ENCODE measurements at places on chromosomes 12 and 14. TPM values are rescaled to one million over a fixed set of nuclear protein-coding genes. Genes with fewer than 3 reads are reported as not detected.

DNA sequence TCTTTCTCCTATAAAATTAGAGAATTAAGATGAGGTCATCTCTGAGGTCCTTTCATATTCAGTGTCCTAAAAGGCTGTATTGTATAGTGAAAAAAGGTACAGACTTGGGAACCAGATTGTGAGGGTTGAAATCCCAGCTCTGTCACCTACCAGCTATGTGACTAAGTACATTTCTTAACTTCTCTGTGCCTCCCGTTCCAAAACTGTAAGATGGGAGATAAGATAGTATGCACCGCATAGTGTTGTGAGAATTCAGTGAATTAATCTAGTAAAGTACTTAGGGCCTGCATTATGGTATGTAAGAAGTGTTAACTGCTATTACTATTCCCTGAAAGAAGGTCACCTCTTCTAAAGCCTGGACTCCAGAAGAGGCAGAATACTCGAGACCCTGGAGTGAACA is 60.6 kb downstream of the GNG2 start:
- no peak for DNase-seq

DNA sequence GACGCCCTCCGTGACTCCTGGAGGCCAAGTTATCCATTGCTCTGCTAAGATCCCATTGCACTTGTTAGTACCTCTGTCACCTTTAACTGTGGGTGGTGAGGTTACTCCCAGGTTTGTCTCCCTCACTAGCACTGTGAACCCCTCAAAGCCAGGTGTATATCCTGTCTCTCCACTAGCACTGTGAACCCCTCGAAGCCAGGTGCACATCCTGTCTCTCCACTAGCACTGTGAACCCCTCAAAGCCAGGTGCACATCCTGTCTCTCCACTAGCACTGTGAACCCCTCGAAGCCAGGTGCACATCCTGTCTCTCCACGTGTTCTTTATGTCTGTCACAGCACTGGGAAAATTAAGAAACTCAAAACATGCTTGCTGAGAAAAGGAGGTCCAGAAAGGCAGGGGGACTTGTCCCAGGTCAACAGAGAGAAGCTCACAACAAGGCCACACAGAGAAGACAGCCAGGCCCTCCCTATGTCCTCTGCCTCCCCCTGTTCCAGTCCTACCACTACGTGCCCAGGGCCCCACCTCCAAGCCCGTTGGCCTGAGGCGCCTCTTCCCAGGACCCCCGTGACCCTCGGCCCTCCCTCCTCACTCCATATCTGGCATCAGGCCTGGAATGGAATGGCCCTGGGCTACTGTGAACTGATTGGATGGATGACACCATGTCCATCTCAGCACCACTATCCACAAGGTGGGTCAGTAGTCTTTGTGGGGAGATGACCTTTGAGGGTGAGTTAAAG is 26.4 kb upstream of the FKBP4 start:
- DNase-seq, result no peak

- DNase-seq, result no peak
Measured at GRCh38 chr12:111635524-111635923, 36.4 kb upstream of the ATXN2 start.

GRCh38 chr14:88872976-88873375 is 48.5 kb downstream of the TTC8 start:
- no peak for DNase-seq

DNA sequence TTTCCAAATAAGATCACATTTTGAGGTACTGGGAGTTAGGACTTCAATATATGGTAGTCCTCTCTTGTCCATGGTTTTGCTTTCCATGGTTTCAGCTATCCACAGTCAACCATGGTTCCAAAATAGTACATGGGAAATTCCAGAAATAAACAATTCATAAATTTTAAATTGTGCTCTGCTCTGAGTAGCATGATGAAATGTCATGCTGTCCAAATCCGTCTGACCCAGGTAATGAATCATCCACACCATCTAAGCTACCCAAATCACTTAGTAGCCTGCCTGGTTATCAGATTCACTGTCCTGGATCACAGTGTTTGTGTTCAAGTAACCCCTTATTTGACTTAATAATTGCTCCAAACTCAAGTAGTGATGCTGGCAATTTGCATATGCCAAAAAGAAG is 197.9 kb downstream of the TMTC3 start:
- no peak for DNase-seq

DNA sequence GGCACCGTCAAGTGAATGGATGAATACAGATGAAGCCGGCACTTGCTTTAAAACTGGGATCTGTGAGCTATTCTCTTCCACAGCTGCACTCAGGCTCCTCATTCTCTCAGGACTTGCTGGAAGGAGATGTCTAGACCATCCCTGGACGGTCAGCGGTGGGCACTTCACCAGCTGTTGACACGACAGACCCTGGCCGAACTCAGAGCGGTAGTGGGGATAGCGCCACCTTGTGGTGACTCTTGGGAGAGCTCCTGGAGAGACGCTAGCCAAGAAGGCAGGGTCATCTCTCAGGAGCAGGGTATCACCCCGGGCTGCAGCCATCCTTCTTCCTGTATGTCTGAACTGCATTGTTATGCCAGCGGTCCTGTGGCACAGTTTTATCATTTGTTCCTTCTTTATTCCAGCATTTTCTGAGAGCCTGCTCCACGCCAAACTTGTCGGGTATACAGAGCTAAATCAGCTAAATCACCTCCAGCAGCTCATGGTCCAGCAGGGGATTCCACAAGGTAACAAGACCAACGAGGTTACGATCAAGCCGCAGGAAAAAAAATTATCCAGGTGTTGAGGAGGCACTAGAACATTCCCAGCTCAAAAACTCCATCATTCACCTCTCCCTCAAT is 10.0 kb downstream of the WNT1 start:
- DNase-seq, result peak; percentile 76

GRCh38 chr14:23929136-23929535 is 24.4 kb upstream of the DHRS4 start:
- DNase-seq, result no peak

NRL gene
- 0.88 TPM for total RNA-seq

CYP46A1 gene
- 0.05 TPM for total RNA-seq

PPP1R1A gene
- 5.2 TPM for total RNA-seq

BDKRB1 gene
- 3.2 TPM for total RNA-seq
